ENCODE measurements at places on chromosomes 16 and 17.

GRCh38 chr17:74210191-74211140, 2.9 kb upstream of the TTYH2 start:
- DNase-seq, result peak; percentile 70

DNA sequence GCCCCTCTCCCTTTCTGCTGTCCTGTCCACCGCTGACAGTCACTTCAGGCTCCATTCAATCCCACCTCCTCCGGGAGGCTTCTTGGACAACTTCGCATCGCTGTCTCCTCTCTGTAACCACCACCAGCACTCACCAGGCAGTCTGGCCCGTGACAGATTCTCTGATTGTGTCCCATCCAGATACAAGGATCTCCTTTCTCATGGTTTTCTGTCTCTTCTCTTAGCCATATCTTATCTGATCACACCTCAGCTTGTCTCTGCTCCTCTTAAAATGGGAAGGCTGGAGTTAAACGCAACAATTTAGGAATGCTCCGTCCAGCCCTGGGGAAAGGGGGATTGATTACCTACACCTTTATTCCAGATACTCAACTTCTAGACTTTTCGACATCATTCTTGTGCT, 56.9 kb upstream of the ARHGAP44 start:
- DNase-seq, result no peak

DNA sequence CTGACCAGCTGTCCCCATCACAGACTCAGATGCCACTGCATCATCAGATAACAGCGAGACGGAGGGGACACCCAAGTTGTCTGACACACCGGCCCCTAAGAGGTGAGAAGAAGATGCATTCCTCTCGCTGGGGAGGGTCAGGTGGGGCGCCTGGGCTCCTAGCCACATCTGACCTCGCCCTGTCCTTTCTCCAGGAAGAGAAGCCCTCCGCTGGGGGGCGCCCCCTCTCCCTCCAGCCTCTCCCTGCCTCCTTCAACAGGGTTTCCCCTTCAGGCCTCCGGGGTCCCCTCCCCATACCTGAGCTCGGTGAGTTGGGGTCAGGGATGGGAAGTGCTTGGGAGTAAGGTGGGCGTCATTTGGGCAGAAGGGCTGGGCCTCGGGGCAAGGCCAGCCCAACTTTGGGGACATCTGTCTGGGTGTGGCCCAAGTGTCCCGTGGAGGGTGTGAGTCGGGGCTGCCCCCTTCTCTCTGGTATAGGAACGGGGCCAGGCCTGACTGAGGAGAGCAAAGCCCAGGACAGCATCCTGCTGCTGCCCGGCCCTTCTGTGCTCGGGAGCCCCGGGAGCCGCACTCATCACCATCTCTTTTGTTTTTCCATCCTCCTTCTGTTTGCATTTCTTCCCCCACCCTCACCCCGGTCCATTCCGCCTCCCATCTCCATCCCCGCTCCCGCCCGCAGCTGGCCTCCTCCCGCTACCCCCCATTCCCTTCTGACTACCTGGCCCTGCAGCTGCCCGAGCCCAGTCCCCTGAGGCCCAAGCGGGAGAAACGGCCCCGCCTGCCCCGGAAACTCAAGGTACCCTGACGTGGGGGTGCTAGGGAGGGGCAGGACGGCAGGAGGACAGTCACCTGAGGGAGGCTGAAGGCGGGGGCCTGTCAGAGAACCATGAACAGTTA, 4.9 kb downstream of the INO80E start:
- no peak for DNase-seq

DNA sequence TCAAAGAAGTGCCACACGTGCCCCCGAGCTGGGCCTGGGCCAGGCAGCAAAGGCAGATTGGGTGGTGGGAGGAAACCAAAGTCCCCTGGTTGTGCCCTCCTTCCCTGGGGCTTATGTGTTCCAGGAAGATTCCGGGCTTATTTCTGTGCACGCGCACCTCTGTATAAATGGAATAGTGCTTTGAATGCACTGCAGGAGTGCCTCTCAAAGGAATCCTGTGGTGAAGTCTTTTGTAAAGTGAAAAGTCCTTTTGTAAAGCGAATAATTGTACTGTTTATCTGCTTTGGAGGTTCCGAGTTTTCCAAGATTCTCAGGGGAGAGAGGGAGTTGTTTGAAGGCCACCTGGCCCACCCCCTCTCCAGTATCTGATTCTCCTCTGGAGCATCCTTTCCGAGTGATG, 26.8 kb downstream of the C17orf75 start:
- DNase-seq, result no peak

GRCh38 chr16:66622863-66623262, 18.4 kb downstream of the CMTM3 start:
- DNase-seq, result no peak

DNA sequence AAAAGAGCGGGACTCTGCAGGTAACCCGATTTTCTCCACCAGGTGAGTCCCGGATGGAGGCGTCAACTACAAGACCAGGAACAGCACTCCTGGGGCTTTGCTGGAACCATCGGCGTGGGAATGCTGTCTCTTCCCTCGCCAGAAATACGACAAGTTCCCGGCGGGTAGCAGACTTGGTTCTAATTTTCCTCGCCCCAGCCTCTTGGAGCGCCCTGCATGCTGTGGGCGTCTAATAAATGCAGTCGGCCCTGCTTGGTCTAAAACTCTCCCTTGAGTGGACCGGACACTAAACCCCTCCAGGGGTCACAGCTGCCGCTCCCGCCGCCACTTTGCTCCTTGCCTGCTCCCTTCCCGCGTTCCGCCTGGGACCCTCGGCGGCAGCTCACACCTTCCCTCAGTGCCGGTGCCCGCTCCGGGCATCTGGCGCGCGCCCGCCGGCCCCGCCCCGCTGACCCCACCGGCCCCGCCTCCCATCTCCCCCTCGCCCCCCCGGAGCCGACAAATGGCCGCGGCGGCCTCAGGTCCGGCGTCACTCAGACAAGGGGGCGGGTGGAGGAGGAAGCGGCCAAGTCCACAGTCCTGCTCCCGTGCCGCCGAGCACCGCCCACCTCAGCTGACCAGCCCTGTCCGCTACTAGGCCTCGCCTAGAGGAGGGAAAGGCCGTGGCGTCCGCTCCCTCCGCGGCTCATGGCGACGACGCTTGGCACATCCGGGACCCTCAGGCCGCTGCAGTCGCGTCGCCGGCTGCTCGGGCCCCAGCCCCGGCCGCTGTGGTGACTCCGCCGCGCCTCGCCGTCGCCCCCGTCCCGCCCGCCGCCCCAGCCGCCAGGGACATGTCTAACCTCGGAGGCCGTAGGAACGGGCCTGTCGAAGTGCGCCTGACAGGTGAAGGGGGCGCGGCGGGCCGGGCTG, 65.8 kb downstream of the KPNA2 start:
- DNase-seq, result peak; percentile 90

DNA sequence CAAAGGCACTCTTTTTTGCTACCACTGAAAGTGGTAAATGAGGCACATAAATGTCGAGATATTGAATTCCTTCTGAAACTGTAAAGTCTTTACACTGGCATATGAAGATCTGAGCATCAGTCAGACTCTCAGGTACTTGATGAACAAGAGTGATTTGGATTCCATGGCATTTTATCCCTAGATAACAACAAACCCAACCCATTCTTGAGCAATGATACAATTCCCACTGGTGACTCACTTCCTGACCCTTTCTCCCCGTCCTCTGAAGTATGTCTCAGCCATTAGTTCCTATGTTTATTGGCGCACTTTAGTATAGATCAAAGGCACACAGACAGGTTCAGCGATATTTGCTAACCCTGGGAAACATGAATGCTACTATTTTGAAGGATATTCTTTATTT, 147.0 kb upstream of the RBFOX1 start:
- no peak for DNase-seq

DNA sequence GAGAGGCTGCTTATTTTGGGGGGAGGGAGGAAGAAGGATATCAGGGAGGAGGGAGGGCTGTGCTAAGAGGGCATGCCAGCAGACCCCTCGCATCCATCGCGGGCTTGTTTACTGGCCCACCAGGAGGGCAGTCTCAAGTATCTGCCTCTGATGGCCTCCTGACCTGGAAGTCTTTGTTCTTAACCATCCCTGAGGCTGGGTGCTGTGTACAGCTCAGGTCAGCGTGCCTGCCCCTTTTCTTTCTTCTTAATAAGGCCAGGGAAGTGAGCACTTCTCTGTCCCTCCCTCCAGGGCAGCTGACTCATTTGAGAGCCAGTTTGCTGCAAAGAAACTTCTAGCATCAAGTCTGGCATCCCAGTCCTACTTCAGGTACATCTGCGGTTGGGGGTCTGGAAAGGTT, 157.0 kb downstream of the CCDC182 start:
- DNase-seq, result no peak

DNA sequence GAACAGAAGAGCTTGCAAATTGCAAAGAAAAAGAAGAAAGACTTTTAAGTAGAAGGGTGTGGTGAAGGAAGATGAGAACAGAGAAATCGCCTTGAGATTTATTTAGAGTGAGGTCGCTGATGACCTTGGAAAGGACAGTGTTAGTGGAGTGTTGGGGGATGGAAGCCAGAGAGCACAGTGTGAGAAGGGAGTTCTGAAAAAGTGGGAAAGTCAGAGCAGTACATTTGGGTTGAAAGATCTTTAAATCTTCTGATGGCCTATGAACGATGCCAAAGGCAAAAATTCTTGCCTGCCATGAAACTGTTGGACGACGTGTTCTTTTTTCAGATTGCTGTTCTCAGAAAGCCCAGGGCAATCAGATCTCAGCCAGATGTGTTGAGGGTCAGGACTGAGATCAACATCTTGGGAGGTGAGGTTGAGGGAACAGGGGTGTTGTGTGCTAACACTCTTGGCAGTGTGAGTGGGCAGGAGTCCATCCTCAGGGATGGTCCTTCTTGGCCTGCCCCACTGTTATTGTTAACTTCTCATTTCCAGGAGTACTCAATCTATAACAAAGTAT, 330.1 kb downstream of the MAP2K6 start:
- no peak for DNase-seq

GRCh38 chr16:47713225-47713595, 252.1 kb downstream of the PHKB start:
- DNase-seq, result peak; percentile 81

- DNase-seq, result no peak
Measured at GRCh38 chr17:3002538-3003295, 60.7 kb downstream of the OR1D5 start.

GRCh38 chr17:81923302-81924260, 4.0 kb downstream of the MAFG start:
- DNase-seq, result peak; percentile 85

GRCh38 chr16:74747-75334, 2.4 kb upstream of the RHBDF1 start:
- no peak for DNase-seq

DNA sequence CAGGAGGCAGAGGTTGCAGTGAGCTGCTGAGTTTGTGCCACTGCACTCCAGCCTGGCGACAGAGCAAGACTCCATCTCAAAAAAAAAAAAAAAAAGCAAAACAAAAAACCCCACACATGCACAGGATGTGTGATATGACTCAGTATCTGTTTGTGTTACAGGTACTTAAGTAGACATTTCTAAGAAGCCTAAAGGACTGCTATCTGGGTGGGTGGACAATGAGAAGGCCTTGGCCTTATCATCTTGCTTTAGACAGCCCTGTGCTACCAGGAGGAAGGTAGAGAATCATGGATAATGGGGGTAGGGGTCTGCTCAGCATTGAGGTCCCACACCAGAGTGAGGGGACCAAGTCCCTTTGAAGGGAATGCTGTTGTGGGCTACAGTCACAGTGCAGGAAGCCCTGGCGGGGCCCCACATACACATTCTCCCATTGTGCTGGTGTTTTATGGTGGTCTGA, 26.7 kb downstream of the PLD6 start:
- no peak for DNase-seq

- no peak for DNase-seq
Measured at GRCh38 chr16:4780235-4780634, 7.9 kb downstream of the SEPTIN12 start.

DNA sequence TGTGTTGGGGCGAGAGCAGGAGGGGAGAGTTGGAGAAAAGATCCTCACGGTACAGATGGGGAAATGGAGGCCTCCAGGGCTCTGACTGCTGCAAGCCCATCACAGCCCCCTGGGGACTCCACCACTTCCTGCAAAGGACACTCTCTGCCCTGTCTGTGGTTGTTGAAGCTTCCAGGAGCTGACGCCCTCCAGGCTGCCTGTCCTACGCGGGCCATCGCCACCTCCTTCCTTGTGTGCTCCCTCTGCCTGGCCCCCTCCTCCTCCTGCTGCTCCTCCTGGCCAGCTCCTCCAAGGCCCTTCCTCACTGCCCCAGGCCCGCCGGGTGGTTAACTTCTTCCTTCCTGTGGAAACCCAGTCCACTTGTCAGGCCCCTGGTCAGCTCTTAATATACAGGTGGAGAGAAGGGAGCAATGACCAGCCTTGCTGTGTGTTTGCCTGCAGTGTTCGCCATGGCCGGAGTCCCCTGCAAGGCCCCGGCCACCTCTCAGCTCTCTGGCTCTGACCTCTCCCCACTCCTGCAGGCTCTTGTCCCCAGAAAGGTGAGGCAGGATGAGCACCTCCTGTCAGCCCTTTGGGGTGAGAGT, 18.4 kb upstream of the STAC2 start:
- no peak for DNase-seq

GRCh38 chr16:50390371-50390771, 21.6 kb upstream of the BRD7 start:
- no peak for DNase-seq

GRCh38 chr17:3913531-3914311, 2.5 kb downstream of the P2RX1 start:
- DNase-seq, result peak; percentile 81

GRCh38 chr16:72938795-72939164, 109.1 kb downstream of the ZFHX3 start:
- DNase-seq, result peak; percentile 93

DNA sequence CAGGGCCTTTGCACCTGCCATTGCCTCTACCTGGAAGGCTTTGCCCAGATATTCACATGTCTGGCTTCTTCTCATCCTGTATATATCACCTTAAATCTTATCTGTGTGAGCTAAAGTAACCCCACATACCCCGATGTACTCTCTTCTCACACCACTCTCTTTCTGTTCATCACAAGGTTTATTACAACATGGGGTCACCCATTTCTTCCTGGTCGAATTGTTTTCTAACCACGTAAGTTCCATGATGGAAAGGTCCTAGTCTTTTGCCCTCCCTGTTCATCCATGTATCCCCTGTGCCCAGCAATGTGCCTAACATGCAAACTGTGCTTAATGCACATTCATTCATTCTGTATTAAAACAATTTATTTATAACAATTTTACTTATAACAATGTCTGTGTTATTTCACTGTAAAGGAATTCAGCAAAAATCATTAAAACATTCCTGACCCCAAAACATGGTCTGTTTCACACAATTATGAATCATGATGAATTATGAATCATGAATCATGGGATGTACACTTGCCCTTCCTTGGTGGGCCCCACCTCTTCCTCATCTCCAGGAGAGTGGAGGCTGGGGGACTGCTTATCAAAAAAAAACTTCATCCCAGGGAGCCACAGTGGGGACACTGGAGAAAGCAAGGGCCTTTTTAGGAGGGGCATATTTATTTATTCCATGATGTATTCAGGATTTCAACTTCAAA, 336.4 kb downstream of the GRIN2A start:
- DNase-seq, result peak; percentile 22

Data from fibroblast of pulmonary artery (primary cell).